GOT3 (cell line): ENCODE measurements at places on chromosomes 16 and 17.

DNA sequence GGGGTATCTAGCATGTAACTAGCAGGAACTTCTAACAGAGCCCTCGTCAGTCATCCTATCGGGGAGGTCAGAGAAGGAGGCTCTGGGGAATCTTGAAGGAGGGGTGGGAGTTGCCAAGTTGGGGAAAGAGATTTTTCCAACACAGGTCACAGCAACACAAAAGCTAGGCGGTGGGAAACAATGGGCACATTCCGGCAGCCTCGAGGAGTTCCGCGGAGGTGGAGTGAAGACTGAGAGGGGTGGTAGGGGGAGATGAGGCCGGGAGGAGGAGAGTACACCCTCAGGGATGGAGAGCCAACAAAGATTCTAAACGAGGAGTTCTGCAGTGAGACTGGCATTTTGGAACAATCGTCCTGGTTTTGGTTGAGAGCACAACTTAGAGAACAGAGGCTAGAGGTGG, 13.5 kb upstream of the CALB2 start:
- no peak for DNase-seq

GRCh38 chr16:1308977-1309885, at the start of gene UBE2I:
UBE2I (plus strand) TSS chr16:1309636; CDS start chr16:1314031, 4,395 bp downstream.
- peak; percentile 95 for DNase-seq

DNA sequence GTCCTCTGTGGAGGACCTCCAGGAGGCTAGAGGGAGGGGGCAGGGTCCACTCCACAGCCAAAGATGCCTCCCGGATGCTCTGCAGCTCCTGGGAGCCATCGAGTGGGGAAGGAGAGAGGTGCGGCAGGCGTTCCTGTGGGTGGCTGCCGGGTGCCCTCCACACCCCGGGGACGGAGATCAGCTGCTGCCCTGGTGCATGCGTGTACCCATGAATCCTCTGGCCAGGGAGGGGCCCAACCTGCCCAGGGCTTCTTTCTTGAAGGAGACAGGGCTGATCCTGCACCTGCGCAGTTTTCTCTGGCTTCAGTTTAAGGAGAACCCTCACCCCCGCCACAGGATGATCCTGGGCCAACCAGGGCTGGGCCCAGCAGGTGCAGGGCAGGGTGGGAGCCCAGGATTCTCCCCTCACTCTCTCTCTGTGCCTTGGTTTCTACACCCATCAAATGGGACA, 33.5 kb upstream of the DOC2B start:
- DNase-seq, result no peak

- DNase-seq, result no peak
These were observed 17.0 kb upstream of the UBTF start for GRCh38 chr17:44236444-44236991.

GRCh38 chr16:11135464-11135973, 120.5 kb downstream of the SOCS1 start:
- no peak for DNase-seq

DNA sequence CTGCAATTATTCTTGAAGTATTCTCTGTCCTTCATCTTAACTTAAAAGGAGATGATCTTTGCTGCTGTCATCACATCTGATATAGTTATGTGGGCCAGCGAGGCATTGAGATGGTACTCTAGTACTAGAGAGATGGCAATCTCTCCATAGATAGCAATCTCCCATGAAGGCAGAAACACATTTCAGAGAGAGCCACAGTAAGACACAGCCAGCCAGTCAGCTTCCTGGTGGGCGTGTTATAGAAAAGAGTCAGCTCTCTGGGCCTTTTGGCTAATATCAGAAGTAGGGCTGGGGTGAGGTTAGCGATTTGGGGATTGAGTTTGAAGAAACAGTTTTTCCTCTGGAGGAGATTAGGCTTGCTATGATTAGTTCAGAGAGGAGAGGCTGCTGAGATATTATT, 22.6 kb upstream of the EFCAB13 start:
- DNase-seq, result no peak

GRCh38 chr17:67082107-67082506, 37.8 kb downstream of the CACNG1 start:
- DNase-seq, result no peak

DNA sequence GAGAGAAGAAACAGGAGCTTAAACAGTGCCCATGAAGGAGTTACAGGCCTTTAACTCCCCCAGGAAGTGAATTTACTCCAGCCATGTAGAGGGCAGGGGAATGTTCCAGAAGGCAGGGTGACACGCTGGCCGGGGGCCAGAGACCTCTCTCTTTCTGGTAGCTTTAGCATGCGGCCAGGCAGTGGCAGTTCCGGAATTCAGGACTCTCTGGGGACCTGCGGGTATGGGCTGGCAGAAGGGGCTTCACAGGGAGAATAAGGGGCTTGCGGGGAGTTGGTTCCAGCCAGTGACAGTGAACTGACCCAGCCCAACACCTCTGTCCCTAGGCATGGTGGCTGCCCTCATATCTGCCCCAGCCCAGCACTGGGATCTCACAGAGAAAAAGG, 40.0 kb downstream of the MYH3 start:
- no peak for DNase-seq

DNA sequence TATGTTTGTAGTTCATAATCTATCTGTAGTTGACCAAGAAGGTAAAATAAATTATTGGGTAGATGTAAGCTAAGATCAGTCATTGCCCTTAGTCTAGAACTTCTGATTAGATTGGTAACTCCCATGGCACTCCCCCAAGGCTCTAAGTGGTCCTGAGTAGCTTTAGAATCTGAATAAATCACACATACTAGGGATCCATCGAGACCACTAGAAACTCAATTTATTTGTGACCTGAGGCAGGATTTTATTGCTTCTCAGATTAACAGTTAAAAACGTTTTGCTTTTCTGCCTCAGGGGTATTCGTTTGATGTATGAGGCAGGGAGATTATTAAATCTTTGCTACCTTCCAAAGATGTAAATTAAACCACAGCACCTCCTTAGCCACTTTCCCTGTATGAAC, 24.9 kb downstream of the CMTR2 start:
- DNase-seq, result no peak

DNA sequence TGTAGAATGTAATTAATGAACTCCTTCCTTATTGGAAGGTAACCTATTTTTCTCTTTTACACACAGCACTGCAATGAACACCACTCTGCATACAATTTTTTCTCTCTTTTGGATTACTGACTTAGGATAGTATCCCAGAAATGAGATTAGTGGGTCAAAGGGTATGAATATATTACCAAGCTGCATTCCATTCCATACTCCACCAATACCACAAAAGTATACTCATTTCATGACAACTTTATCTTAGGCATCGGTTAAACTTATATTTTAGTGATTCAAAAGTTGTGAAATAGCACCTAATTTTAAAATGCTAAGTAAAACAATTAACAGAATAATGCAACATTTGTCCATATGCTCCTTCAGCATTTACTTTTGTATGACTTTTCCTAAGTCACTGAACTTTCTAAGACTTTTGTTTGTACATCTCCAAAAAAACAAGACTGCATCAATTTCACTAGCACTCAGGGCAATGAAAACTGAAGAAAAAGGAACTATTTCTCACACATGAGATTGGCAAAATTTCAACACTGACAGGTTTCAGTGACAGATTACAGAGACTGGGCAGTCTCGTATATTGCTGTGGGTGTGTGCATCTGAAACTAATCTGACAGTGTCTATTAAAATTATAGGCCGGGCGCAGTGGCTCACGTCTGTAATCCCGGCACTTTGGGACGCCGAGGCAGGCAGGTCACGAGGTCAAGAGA, 32.1 kb downstream of the HELZ start:
- no peak for DNase-seq

DNA sequence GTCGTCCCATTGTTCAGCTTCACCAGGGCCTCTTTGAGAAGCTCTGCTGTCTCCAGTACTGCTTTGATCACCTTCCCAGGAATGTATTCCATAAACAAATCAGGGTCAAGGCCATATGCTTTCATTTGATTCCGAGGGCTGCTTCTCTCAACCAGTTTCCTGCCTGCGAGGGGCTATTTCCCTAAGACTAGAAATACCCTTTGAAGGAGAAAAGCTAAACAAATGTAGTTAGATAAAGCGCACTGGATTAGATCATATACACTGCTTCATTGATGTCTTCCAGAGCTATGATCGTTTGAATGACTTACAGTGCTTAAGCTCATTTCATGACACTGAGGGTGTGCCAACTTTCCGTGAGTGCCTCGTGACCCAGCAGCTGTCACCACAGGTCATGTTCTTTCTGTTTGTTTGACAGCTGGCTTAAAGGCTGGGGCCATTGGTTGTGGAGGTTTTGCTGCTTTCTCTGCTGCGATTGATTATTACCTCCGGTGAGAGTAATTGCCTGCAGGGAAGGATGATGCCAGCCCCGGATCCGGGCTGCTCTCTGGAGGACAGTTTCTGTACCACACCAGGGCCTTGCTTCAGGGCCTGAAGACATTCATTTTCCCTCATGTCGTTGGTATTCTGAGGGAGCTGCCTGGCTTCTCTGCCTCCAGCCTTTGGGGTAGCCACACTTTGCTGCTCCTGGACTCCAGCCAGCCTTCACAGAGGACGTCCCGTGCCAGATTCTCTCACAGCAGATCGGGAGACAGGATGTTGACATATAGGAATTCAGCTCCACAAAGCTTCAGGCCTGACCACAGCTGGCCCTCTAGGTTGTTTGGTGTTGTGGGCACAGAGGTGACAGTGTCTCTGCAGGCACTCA, 3.9 kb downstream of the TIMM22 start:
- DNase-seq, result no peak

- peak; percentile 50 for DNase-seq
These were observed 21.4 kb downstream of the EMP2 start for GRCh38 chr16:10558746-10559641.

GRCh38 chr16:75288596-75289120, 37.2 kb upstream of the BCAR1 start:
- DNase-seq, result no peak

DNA sequence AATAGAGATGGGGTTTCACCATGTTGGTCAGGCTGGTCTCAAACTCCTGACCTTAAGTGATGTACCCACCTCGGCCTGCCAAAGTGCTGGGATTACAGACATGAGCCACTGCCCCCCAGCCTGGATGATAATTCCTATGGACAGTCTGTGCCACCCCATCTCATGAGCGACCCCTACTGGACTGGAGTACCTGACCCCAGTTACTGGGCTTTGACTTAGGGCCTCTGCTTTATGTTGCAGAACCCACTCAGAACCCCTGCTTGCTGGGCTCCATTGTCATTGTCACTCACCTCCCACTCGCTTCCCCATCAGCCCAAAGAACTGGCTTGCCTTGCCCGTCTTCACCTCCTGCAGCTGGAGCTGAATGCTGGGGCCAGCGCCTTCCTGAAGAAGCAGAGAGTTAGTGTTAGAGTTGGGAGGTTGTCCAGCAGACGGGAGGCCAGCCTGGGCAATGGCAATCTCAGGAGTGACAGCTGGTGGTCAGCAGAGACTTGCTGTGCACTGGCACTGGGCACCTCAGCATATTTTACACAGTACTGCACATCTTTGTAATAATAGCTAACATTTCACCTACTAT, 4.0 kb downstream of the TAC4 start:
- DNase-seq, result no peak

DNA sequence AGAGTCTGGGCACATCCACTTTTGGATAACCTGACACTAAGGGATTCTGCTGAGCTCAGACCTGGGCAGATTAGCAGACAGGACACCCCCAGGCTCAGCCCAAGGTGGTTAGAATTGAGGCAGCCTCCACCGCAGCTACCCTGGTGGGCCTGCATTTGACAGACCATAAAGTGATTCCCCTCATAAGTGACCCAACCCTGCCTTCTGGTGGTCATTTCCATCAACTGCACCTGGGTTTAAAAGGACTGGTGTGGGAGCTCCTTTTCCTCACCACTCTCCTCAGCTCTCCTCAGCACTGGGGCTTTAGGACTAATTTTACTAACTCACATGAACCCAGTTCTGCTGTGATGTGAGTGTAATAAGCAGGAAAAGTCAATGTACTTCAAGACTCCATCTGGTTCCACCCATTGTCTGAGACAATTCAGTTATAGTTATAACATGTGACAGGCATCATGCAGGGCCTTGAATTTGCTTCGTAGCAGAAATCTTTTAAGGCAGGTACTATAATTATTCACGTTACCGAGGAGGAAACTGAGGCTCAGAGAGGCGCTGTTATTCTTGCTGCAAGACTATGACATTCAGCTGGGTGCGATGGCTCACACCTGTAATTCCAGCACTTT, 42.5 kb downstream of the MYH3 start:
- DNase-seq, result no peak

DNA sequence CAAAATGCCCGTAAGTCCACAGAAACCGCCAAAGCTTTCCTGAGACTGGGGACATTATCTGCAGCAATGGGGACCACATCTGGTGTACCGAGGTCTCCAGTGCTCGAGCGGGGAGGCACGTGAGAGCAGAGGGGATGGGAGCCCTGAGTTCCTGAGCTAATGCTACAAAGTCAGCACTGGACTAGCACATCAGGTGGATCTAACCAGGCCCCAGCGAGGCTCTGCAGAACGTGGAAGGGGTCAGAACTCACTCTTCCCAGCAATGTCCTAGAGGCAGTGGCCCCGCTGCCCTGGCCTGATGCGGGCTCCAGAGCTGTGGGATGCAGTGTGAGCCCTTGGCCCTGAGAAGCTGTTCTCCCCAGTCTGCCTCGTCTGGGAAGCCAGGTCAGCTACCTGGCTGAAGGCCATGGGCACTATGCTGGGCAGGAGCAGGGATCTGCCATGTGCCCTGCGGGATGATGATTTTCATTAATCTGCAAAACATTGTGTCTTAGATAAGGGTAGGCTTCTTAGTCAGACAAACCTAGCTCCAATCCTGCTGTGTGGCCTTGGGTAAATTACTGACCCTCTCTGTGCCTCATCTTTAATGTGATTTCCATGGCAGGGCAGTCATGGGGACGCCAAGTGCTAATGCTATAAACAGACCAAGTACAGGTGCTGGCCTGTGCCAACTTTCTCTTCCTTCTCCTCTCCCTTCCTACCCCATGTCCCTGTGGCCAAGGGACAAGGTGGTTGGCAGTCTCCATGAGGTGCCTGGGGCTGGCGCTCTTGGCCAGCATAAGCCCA, 40.1 kb upstream of the SLC38A10 start:
- no peak for DNase-seq

DNA sequence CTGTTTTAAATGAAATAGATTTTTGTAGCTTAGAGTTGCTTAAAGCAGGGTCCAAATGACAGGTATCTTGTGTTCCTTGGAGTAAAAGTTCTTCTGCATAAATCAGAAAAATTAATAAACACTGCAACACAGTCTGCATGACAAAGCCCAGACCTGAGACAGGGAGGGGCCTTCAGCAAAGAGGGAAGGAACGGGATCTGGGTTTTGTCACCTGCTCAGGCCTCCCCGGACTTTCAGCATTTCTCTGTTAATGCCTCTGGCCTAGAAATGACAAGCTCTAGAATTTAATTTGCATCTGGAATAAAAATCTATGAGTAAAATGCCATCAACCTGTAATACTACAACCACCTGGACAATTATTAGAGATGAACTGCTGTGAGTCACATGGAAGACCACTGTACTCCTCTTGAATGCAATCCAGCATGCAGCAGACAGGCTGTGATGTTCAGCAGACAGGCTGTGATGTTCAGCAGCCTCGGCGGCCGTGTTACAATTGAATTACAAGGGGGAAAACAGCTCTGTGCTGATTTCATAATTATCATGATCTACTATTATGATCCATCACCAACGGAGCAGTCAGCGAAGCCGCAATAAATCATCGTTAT, 170.2 kb downstream of the TOX3 start:
- DNase-seq, result no peak
